ENCODE measurements at places on chromosomes 4 and X. TPM values are rescaled to one million over a fixed set of nuclear protein-coding genes. Genes with fewer than 3 reads are reported as not detected.

DNA sequence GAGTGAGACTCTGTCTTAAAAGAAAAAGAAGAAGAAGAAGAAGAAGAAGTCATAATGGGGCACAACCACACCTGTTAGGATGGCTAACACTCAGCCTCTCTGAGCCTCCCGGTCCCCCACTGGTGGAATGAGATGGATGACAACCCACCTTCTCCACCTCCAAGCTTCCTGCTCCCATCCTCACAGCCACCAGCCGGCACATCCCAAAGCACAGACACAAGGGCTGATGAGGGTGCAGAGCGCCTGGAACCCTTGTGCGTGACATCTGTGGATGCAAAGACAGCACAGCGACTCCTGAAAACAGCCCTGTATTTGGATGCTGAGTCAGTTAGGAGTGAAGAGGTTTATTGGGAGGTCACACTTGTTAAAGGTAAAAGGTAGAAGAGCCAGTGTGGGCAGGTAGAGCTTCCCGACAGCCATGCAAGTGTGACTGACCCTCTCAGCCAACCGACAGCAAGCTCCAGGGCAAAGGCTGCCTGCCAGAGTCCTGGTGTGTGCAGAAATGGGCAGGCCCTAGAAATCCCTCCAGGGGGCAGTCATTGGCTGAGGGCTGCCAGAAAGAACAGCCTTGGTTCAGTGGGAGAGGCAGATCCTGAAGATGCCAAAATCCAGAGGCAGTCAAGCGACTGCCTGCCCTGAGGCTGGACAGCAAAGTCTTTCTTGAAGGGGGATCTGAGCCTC is 26.6 kb upstream of the MAN2B2 start:
- no peak for DNase-seq
- no peaks in the 10 kb centered on the region for H3K4me1 ChIP-seq
- H3K4me3 ChIP-seq, result no peak overlapping the region

DNA sequence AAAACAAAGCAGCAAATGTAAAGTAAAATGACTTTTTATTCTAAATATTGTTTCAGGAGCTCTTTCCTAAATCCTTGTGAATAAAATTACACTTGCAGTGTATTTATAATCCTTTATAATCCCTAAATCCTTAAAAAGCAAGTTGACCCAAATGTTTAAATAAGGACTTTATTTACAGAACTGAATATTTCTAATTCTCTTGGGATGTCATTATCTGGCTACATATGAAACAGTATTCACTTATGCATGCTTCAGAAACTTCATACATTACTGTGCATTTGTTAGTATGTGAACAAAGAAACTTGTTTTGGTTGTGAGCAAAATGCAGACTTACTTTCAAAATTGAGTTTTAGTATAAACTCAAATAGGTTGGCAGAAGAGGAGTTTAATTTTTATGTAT is 49.2 kb downstream of the PTTG2 start:
- no peaks in the 10 kb centered on the region for H3K4me1 ChIP-seq
- no peaks in the 10 kb centered on the region for H3K36me3 ChIP-seq
- peak overlapping the region; percentile 79 for H3K27ac ChIP-seq
- DNase-seq, result no peak

GRCh38 chr4:81771721-81772120 is 300.0 kb upstream of the RASGEF1B start:
- H3K27ac ChIP-seq, result no peak overlapping the region
- H3K4me1 ChIP-seq, result no peaks in the 10 kb centered on the region
- no peak for DNase-seq

The DUSP9 gene
- total RNA-seq, result not detected

The SLITRK4 gene
- 2.5 TPM for total RNA-seq

The MAMLD1 gene
- 6.4 TPM for total RNA-seq

The SORCS2 gene
- total RNA-seq, result 4.1 TPM

The CHRNA9 gene
- total RNA-seq, result not detected
